ENCODE measurements at places on chromosomes 11 and 22. TPM values are rescaled to one million over a fixed set of nuclear protein-coding genes. Genes with fewer than 3 reads are reported as not detected.
A peak's percentile ranks its signal among the peaks of the same experiment; 100 is the strongest.

GRCh38 chr22:24093855-24094254 lies 82.8 kb downstream of the CABIN1 start:
- peaks cover 16% of the 10 kb centered on the region for H3K4me1 ChIP-seq
- no peak overlapping the region for H3K27ac ChIP-seq

GRCh38 chr22:39723463-39723862 lies 152.9 kb downstream of the CACNA1I start:
- no peaks in the 10 kb centered on the region for H3K36me3 ChIP-seq
- peaks cover 22% of the 10 kb centered on the region for H3K4me1 ChIP-seq
- H3K27me3 ChIP-seq, result peaks cover 26% of the 10 kb centered on the region
- no peak overlapping the region for H3K4me3 ChIP-seq
- DNase-seq, result no peak

DNA sequence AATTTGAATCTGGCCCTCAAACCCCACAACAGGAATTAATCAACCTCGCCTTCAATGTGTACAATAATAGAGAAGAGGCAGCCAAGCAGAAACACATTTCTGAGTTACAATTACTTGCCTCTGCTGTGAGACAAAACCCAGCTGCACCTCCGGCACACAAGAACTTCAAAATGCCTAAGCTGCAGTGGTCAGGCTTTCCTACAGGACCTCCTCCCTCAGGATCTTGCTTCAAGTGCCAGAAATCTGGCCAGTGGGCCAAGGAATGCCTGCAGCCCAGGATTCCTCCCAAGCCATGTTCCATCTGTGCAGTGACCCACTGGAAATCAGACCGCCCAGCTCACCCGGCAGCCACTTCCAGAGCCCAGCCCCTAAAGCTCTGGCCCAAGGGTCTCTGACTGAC lies 3.4 kb upstream of the NDUFC2 start:
- no peak overlapping the region for H3K27ac ChIP-seq
- no peak for DNase-seq
- no peaks in the 10 kb centered on the region for H3K27me3 ChIP-seq
- H3K4me3 ChIP-seq, result no peak overlapping the region
- H3K36me3 ChIP-seq, result peaks cover 4% of the 10 kb centered on the region
- H3K4me1 ChIP-seq, result peaks cover 33% of the 10 kb centered on the region

PAMR1 gene
- not detected for total RNA-seq

- no peak for DNase-seq
- no peak overlapping the region for H3K4me3 ChIP-seq
- no peaks in the 10 kb centered on the region for H3K36me3 ChIP-seq
- no peak overlapping the region for H3K27ac ChIP-seq
- peaks cover 36% of the 10 kb centered on the region for H3K27me3 ChIP-seq
These were observed 21.3 kb upstream of the KRTAP5-6 start for GRCh38 chr11:1675536-1676228.

DNA sequence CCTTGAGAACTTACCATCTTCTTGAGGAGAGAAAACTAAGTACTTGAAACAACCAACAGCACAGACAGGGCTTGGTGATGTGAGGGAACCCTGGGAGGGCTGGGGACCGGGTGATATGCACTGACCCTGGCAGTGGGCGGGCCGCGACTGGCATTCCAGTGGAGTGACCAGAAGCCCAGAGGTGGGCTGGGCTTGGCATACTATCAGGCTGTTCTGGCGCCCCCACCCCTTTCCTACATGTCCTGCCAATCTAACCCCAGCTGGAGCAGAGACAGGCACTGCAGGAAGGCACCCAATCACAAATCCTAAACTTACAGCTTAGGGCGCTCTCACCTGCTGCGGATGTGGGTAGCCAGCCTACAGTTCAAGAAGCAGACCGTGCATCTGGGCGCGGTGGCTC lies 54.0 kb upstream of the GCAT start:
- peaks cover 16% of the 10 kb centered on the region for H3K36me3 ChIP-seq
- no peak overlapping the region for H3K4me3 ChIP-seq
- H3K27me3 ChIP-seq, result no peaks in the 10 kb centered on the region
- no peak for DNase-seq
- H3K4me1 ChIP-seq, result peaks cover 8% of the 10 kb centered on the region

FSHB gene
- total RNA-seq, result not detected

SLC5A4 gene
- not detected for total RNA-seq

GRCh38 chr11:10514709-10515108 lies 26.3 kb downstream of the RNF141 start:
- H3K36me3 ChIP-seq, result peaks cover 11% of the 10 kb centered on the region
- no peak overlapping the region for H3K27ac ChIP-seq
- DNase-seq, result no peak
- H3K4me3 ChIP-seq, result no peak overlapping the region

DNA sequence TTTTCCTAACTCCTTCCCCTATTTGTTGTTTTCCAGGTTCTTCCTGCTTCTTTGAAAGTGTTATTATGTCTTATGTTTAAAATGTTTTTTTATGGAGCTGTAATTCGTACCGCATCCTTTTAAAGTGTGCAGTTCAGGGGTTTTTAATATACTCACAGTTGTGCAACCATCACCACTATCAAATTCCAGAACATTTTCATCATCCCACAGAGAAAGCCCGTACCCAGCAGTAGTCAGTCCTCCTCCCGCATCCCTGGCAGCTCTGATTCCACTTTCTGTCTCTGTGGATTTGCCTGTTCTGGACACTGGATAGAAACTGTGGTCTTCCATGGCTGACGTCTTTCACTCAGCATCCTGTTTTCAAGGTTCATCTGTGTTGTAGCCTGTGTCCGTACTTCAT lies 73.7 kb downstream of the JAM3 start:
- H3K4me1 ChIP-seq, result peaks cover 18% of the 10 kb centered on the region
- no peaks in the 10 kb centered on the region for H3K27me3 ChIP-seq
- H3K36me3 ChIP-seq, result peaks cover 9% of the 10 kb centered on the region
- DNase-seq, result no peak

CD6 gene
- total RNA-seq, result 222 TPM

TRPC6 gene
- not detected for total RNA-seq

BAIAP2L2 gene
- 0.58 TPM for total RNA-seq

- no peak overlapping the region for H3K4me3 ChIP-seq
- DNase-seq, result no peak
- peaks cover 18% of the 10 kb centered on the region for H3K4me1 ChIP-seq
- peaks cover 3% of the 10 kb centered on the region for H3K27me3 ChIP-seq
- H3K36me3 ChIP-seq, result no peaks in the 10 kb centered on the region
These were observed 29.4 kb downstream of the GDPD5 start for GRCh38 chr11:75496305-75496752.

DNA sequence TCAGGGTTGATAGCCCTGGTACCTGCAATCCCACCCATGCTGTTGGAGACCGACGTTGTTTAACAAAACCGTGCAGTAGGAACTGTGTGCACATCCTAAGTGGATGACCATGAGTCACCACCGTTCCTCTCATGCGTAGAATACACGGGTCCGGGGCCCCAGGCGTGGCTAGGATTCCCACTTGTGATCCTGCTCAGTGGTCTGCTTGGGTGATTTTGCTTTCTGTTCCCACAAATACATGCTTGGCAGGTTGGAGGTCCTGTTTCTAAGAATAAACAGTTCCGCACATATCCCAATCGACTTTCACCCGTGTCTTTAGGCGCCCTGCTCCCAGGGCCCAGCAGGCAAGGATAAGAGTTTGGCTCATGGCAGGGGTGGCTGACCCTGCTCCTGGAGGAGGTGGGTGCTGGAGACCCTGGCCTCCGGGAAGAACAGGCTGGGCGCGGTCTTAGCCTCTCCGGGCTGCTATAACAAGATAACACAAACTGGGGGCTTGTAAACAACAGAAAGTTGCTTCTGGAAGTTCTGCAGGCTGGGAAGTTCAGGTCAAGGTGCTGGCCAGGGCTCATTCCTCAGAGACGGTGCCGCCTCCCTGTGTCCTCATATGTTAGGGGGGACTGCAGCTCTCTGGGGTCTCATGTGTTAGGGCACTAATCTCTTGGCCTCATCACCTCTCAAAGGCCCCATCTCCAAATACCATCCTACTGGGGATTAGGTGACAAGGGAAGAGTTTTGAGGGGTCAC lies 1028.3 kb downstream of the BRD1 start:
- no peaks in the 10 kb centered on the region for H3K4me1 ChIP-seq
- DNase-seq, result no peak
- H3K4me3 ChIP-seq, result no peak overlapping the region

- H3K4me1 ChIP-seq, result peaks cover 61% of the 10 kb centered on the region
- H3K4me3 ChIP-seq, result no peak overlapping the region
- no peak overlapping the region for H3K27ac ChIP-seq
- peaks cover 49% of the 10 kb centered on the region for H3K36me3 ChIP-seq
- DNase-seq, result no peak
These were observed 32.4 kb downstream of the SPECC1L start for GRCh38 chr22:24303007-24303406.

DNA sequence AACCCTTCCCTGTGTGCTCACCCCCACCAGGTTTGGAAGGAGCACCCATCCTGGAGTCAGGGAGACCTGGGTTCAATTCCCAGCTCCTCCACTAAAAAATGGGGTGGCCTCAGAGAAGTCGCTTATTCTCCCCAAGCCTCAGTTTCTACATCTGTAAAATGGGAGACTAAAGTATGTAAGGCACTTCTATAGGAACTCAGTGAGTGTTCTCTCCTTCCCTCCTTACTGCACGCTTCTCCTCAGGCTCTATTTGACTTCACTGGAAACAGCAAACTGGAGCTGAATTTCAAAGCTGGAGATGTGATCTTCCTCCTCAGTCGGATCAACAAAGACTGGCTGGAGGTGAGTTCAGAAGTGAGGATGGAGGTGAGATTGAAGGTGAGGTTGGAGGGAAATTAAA lies 11.3 kb downstream of the NCF4 start:
- peak overlapping the region; percentile 73 for H3K27ac ChIP-seq
- peaks cover 54% of the 10 kb centered on the region for H3K36me3 ChIP-seq
- H3K27me3 ChIP-seq, result no peaks in the 10 kb centered on the region

CYP2D6 gene
- 2.9 TPM for total RNA-seq

- peaks cover 13% of the 10 kb centered on the region for H3K27me3 ChIP-seq
- peaks cover 43% of the 10 kb centered on the region for H3K4me1 ChIP-seq
- peak overlapping the region; percentile 92 for H3K27ac ChIP-seq
- peaks cover 4% of the 10 kb centered on the region for H3K36me3 ChIP-seq
- peak overlapping the region; percentile 80 for H3K4me3 ChIP-seq
These were observed 39.7 kb downstream of the OR4D9 start for GRCh38 chr11:59550842-59551658.

BLID gene
- not detected for total RNA-seq

KCTD14 gene
- 0.21 TPM for total RNA-seq

DNA sequence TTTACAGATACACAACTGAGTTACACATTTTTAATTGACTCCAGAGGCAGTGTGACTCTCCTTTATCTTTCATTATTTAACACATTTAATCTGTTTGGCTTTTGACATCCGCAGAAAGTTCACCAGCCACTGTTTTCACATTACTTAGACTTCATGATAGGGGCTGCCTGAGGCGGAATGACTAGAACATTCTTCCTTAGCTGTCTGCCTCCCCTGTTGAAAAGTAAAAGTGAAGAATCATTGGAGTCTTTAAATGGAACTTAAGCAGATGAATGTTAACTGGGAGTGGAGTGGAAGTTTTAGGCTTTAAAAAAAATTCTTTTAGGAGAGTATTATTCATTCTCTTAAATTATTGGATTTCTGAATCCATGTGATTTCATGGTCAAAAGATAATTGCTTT lies 229.2 kb upstream of the MTNR1B start:
- H3K27ac ChIP-seq, result no peak overlapping the region
- no peak overlapping the region for H3K4me3 ChIP-seq
- H3K27me3 ChIP-seq, result no peaks in the 10 kb centered on the region
- no peaks in the 10 kb centered on the region for H3K36me3 ChIP-seq
- H3K4me1 ChIP-seq, result no peaks in the 10 kb centered on the region

- peaks cover 59% of the 10 kb centered on the region for H3K4me1 ChIP-seq
- H3K27ac ChIP-seq, result peak overlapping the region; percentile 89
- H3K27me3 ChIP-seq, result peaks cover 8% of the 10 kb centered on the region
- peak; percentile 63 for DNase-seq
- peaks cover 77% of the 10 kb centered on the region for H3K36me3 ChIP-seq
- peak overlapping the region; percentile 84 for H3K4me3 ChIP-seq
These were observed 2.7 kb downstream of the NLRP6 start for GRCh38 chr11:280706-281485.

MOGAT2 gene
- not detected for total RNA-seq

- H3K4me1 ChIP-seq, result peaks cover 58% of the 10 kb centered on the region
- H3K27me3 ChIP-seq, result peaks cover 3% of the 10 kb centered on the region
- H3K36me3 ChIP-seq, result peaks cover 19% of the 10 kb centered on the region
- DNase-seq, result no peak
- H3K27ac ChIP-seq, result peak overlapping the region; percentile 98
These were observed 37.7 kb upstream of the SPON1 start for GRCh38 chr11:13924801-13925327.

GRCh38 chr11:12087075-12088004 lies 23.1 kb upstream of the MICAL2 start:
- H3K36me3 ChIP-seq, result peaks cover 5% of the 10 kb centered on the region
- peak overlapping the region; percentile 90 for H3K27ac ChIP-seq
- DNase-seq, result peak; percentile 79
- no peaks in the 10 kb centered on the region for H3K27me3 ChIP-seq
- H3K4me1 ChIP-seq, result peaks cover 79% of the 10 kb centered on the region
- peak overlapping the region; percentile 67 for H3K4me3 ChIP-seq

GRCh38 chr11:113664069-113664980 lies 41.8 kb downstream of the TMPRSS5 start:
- no peaks in the 10 kb centered on the region for H3K4me1 ChIP-seq
- peaks cover 22% of the 10 kb centered on the region for H3K27me3 ChIP-seq
- DNase-seq, result no peak
- H3K27ac ChIP-seq, result no peak overlapping the region
- H3K4me3 ChIP-seq, result no peak overlapping the region

DNA sequence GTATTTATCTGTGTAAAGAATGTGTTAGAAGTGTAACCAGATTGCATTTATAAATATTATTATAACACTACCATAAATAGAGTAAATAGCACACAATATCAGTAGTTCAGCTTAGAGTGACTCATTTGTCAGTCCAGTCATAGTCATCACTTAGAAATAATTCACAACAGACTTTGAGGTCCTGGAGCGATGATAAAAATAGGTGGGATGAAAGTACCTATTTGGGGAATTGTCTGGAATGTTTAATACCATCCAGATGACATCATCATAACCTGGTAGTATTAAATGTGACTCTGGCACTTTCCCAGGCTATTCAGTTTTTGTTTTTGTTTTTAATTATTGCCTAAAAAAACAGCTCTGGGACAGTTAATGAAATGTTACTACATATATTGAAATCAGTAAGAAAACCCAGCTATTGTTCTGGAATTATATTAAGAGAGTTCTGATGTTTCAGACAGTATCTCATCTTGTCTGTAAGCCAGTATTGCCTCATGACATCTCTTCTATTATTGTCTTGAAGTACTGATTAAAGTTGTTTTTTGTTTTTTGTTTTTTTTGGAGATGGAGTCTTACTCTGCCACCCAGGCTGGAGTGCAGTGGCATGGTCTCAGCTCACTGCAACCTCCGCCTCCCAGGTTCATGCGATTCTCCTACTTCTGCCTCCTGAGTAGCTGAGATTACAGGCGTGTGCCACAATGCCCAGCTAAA lies 74.8 kb downstream of the SIK2 start:
- H3K27ac ChIP-seq, result no peak overlapping the region
- peaks cover 11% of the 10 kb centered on the region for H3K36me3 ChIP-seq
- DNase-seq, result no peak
- no peak overlapping the region for H3K4me3 ChIP-seq

PRR33 gene
- 0.08 TPM for total RNA-seq
